Activated T-helper 1 cell treated with anti-CD3 and anti-CD28 coated beads, Interleukin-2, amount 50 U/mL, for 16 hours (primary cell): ENCODE measurements at places on chromosomes 11 and 22.

DNA sequence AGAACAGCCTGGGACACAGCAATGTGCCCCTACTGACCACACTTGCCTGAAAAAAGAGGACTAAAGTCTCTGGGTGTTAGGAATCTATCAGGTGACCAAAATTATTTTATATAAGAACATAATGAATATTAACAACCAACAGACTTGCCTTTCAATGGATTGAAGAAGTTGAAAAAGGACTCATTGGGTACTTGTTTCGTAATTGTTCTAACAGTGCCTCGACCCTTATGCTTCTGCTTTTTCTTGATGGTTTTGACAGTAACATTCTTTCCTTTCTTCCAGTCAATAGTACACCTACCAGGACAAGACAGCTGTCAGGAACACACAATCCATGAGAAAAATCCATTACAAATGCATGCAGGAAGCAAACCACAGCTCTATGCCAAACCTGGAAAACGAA is 29.0 kb upstream of the PHLDA2 start:
- DNase-seq, result no peak

DNA sequence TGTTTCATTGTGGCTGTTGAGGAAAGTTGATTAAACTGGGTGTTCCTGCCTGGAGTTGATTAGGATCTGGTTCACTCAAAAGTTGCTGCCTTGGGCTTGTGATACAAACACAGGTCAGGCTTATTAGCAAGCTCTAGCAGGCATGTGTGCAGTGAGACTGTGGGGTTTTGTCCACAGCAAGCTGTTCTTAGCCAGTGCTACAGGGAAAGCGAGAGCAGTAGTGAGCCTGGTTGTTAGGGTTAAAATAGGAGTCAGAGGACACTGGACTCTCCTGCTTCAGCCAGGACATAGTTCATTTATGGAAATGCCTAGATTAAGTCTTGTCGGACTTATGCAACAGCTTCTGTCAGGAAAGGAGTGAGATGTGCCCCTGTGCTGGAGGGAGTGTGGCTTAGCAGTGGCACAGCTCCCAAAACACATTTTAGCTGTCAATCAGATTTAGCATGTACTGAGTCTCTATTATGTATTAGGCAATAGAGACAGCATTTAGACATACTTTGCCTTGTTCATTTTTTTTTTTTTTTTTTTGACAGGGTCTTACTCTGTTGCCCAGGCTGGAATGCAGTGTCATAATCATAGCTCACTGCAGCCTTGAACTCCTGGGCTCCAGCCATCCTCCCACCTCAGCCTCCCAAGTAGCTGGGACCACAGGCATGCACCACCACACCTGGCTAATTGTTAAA is 8.7 kb downstream of the SNRPD3 start:
- no peak for DNase-seq

GRCh38 chr11:65609229-65609628 is 4.8 kb downstream of the MAP3K11 start:
- no peak for DNase-seq

DNA sequence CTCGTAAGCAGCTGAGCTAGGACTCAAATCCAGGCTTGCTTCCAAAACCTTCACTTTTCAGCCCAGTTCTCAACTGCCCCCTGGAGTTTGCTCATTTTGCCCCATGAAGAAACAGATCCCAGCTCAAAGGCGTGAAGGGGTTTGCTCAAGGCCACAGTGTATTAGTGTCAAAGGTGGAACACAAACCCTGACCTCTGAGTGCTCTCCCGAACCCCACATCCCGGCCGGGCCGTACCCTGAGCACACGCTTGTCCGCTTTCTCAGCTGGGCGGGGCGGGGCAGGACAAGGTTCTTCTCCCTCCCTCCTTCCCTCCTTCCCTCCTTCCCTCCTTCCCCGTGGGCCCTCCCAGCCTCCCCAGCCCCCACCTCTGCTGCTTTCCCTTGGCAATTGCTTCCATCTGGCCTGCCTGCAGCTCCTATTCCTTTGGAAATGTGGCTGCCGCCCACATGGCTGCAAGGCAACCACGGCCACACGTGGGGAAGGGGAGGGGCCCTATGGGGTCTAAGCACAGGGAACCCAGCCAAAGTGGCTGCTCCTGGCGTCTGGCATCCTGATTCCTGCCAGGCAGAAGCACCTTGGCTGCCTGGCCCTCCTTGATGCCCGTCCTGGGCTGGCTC is 4.1 kb downstream of the ST3GAL4 start:
- DNase-seq, result no peak

DNA sequence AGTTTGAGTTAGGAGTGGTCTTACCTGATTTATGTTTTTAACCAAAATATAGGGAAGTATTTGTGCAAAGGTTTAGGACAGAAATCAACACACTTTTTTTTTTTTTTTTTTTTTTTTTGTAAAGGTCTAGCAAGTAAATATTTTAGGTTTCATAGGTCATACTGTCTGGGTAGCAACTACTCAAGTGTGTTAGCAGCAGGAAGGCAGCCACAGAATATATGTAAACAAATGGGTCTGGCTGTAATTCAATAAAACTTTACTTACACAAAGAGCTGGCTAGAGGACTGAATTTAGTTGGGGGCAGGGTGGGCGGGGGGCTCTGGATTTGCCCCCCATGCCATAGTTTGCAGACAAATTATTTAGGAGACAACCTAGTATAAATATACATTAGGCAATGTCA is 510.4 kb downstream of the NELL1 start:
- no peak for DNase-seq

GRCh38 chr11:76543006-76543703 is 98.3 kb downstream of the EMSY start:
- DNase-seq, result no peak

DNA sequence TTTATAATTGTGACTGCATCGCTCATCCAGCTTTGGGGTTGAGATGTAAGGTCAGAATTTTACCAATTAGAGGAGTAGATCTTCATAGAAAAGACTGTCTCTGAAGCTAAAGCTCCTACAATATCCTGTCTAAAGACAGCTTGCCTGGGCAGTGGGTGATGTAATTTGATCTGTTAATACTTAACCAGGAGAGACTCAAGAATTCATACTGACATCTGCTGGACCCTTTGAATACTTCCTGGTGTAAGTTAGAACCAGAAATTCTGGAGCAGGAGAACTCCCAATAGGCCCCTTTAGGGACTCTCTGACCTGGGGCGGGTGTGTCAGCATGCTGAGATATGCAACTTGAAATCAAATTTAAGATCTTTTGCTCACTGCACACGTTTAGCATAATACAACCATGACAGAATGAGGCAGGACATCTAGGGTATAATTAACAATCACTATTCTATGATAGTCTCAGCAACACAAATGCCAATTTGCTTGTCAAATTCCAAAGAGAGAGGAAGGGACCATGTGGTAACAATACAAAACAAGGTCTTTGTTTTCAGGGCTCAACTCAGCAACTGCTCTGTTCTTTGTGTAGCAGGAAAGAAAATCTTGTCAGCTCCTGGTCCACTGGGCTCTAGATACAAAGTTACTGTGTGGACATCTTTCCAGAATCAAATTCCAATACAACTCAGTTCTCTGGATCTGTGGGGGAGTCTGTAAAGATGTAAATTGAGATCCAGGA is 143.9 kb downstream of the INSC start:
- no peak for DNase-seq

- DNase-seq, result no peak
These were observed 3.8 kb downstream of the CSNK2A3 start for GRCh38 chr11:11349106-11349825.

- peak; percentile 99 for DNase-seq
These were observed at the start of gene MTA2 for GRCh38 chr11:62601372-62602140. Gene MTA2, minus strand, starts transcription at chr11:62601865. Its CDS starts 415 bp downstream, at chr11:62601450.

GRCh38 chr11:6568191-6568918 is 35.1 kb downstream of the RRP8 start:
- DNase-seq, result no peak
